ELR (cell line): ENCODE measurements at places on chromosomes 7 and 10.

DNA sequence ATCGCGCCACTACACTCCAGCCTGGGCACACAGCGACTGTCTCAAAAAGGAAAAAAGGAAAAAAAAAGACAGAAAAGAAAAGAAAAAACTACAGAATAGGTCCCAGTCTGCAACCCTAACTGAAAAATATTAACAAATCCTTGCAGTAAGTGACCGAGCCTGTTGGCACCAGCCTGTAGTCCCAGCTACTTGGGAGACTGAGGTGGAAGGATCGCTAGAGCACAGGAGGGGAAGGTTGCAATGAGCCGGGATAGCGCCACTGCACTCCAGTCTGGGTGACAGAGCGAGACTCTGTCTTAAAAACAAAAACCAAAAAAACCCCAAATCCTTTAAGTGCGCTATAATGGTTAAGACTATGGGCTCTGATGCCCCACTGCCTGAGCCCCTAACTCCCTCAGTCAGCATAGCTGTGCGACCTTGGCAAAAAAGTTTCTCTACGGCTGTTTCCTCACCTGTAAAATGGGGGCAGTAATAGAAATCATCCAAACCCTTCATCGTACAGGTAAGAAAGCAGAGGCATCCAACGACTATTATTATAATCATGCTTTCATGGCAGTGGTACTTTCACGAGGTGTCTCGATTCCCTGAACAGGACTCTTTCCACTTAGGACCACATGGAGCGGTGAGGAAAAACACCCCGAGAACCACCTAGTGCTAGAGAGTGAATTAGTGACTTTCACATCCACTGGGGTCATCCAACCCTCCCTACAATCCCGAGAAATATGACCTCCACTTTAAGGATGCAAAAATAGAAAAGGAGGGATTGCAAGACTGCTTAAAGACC lies 755 bp downstream of the TOMM7 start:
- peak; percentile 53 for DNase-seq

- DNase-seq, result peak; percentile 55
These were observed 123.1 kb upstream of the INHBA start for GRCh38 chr7:41825927-41826480.

- no peak for DNase-seq
These were observed 264.2 kb upstream of the SEMA3E start for GRCh38 chr7:83913174-83913573.

DNA sequence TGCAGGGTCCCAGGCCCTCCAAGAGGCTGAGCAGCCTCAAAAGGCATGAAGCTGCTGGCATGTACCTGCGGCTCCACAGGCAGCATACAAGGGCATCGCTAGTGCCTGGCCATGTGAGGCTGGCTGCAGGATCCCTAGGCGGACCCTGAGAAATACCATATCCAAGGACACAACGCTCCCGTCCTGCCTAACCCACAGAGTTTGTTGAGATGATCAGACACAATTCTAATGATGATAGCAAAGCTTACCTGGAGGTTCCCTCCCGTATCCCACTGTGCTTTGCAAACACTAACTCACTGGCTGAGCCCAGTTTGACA lies 17.3 kb downstream of the CLRN3 start:
- DNase-seq, result no peak

GRCh38 chr7:127844707-127845331 lies 186.4 kb downstream of the LRRC4 start:
- no peak for DNase-seq

DNA sequence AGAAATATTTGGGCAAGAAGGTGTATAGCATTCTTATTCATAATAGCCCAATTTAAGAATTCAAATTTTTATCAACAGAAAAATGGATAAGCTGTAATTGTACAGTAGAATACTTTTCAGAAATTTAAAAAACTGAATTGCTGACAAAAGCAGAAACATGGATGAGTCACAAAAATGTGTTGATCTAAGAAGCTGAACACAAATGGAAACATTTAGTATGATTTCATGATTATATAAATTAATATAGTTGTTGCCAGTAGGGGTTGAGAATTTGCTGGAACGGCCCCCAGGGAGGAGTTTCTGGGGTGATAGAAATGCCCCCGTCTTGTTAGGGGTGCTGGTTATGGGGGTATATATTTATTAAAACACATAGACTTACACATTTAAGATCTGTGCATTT lies 179.1 kb downstream of the KLF6 start:
- peak; percentile 15 for DNase-seq

GRCh38 chr7:95579318-95579717 lies 17.0 kb downstream of the PDK4 start:
- DNase-seq, result no peak

- DNase-seq, result no peak
These were observed 169.9 kb downstream of the PIP4K2A start for GRCh38 chr10:22544325-22545068.

DNA sequence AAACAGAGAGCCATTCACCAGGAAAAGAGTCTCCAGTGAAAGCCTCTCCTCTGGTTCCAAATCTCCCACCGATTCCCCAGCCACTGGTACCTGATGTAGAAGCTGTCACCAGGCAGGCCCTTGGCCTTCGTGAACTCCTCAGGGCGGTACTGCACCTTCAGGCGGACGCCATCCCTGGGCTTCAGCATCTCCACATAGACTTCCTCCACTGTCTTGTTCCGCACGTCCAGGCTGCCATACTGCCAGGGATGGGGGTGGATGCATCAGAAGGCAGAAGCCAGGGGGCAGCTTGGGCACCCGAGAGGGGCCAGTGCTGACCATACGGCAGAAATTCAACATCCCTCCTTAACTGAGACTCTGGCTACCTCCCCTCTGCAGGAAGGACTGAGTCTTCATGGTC lies 118.8 kb downstream of the DLG5 start:
- DNase-seq, result no peak

- DNase-seq, result no peak
These were observed 5.9 kb downstream of the EBF3 start for GRCh38 chr10:129958148-129958628.

DNA sequence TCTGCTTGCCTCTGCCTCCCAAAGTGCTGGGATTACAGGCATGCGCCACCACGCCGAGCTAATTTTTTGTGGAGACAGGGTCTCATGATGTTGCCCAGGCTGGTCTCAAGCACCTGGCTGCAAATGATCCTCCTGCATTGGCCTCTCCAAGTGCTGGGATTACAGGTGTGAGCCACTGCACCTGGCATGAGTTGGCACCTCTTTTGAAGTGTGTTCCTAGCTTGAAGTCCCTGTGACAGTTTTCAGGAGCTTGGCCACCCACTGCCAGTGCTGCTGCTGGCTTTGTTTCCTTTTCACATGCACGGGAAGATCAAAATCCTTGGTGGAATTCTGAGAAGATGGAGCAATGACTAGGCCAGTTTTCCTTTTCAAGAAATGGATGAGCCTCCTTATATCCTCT lies 126.3 kb downstream of the NRP1 start:
- DNase-seq, result no peak

GRCh38 chr10:99740933-99741559 lies 9.0 kb downstream of the CUTC start:
- DNase-seq, result no peak

DNA sequence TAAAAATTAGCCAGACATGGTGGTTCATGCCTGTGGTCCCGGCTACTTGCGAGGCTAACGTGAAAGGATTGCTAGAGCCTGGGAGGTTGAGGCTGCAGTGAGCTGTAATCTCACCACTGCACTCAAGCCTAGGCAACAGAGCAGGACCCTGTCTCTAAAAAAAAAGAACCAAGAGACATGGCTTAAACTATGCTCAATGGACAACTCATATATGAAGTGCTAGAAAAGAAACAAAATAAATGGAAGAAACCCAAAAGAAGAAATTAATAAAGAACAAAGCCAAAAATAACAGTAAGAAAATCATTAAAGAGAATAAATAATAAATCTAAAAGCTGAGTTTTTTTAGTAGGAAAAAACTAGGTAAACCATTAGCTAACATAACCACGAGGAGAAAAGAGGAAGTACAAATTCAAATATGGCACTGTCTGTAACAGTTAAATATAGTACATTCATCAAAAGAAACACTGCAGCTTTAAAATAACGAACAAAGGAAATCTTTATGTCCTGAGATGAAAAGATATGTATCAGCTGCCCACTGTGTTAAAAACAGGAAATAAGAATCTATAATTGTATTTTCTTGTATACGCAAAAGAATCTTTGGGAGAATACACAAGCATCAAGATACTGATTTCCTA lies 48.7 kb downstream of the UPF2 start:
- DNase-seq, result no peak

- no peak for DNase-seq
These were observed 56.0 kb downstream of the PTPRN2 start for GRCh38 chr7:158531661-158532060.

DNA sequence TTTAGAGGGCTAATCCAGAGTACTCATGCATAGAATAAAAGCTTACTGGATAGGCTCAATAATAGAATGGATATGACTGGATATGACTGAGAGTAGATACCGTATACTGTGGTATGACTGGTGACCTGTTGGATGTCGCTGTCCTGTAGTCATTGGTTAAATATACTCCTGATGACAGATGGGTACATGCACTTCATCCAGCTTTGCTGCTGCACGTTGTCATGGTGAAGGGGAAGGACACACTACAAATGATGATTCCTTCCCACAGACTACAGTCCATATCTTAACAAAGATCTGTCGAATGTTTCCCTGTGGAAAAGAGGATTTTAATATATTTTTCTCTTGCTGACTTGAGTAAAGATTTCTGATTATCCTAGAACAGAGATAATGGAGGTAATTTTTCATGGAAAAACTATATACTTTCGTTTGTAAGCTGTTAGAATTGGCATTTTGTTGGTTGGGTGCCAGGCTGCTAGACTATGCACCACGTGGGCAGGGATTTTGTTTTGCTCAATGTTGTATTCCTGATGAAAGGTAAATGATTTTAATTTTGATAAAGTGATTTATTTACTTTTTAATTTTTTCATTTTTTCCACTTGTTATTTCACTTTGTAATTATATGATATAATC lies 97.3 kb downstream of the PPP1R9A start:
- DNase-seq, result no peak

DNA sequence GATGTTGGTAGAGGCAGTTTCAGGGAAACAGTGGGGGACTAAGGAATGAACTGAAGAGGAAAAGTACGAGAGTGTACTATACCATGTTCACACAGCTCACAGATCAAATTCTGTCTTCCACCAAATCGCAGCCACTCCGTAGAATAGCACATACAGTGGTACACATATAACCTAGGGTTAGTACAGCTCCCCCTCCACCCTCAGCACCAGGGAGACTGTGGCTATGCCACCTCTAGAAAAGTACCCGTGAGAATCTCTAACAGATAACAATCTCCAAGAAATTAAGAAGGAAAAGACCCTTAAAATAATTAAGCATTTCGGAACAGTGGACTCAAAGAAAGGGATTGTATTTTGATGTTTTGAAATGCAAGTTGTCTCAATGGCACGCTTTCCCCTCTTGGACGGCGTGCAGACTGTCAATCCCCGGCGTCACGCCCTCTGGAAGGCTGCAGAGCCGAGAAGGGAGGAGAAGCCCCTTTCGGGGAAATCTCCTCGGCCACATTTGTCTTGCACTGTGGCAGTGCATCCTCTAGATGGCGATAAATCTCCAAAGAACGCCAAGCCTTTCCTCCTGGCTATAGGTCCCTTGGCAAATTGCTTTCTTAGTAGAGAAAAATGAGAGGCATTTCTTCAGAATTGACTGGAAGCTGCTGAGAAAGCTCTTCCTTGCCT lies 345.0 kb downstream of the REEP3 start:
- peak; percentile 66 for DNase-seq

DNA sequence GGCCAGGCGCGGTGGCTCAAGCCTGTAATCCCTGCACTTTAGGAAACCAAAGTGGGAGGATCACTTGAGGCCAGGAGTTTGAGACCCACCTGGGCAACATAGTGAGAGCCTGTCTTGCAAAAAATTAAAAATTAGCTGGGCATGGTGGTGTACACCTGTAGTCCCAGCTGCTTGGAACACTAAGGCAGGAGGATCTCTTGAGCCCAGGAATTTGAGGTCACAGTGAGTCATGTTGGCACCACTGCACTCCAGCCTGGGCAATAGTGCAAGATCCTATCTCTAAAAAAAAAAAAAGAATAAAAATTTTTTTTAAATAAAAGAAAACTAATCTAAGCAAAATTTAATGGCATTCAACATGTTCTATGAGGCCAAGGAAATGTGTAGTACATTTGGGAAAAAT lies 44.9 kb upstream of the UBN2 start:
- DNase-seq, result no peak

DNA sequence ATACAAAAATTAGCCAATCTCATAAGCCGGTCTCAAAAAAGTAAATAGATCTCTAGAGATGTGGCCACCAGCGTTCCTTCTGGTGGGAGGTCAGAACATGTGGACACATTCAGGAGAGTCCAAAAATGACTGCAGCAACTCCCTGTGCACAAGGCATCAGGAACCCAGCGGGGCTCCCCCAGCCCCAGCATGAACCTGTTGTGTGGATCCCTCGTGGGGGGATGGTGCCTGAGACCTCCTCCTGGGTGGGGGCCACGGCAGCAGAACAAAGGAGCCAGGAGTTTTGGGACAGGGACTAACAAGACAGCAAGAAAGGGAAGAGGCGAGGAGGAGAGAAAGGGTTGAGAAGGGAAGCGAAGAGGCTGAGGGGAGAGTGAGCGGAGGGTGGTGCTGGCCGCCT lies 121.8 kb downstream of the WDR37 start:
- no peak for DNase-seq

DNA sequence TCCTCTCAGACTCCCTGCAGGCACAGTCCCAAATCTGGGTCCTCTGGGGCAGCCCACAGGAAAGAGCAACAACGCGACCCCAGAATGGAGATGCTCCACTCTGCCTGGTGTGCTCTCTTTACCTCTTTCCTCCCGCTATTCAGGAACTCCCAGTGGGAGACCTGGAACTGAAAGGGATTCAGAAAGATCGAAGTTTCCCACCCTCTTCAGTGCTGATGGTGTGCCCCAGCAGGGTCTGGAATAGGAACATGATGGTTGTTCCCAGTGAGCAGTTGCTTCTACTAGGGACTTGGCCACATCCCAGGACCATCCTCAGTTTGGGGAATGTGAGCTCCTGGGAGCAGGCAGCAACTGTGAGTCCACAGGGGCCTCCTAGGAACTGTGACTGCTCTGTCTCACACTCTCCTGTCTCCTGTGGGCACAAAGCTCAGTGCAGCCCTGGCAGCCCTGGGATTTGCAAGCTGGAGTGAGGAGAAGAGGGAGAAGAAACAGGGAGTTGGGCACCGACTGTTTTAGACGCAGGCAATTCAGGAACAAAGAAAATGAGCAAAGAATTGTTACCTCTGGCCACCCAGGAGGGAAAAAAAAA lies 17.9 kb downstream of the OR6V1 start:
- no peak for DNase-seq

GRCh38 chr10:49398000-49398861 lies 2.3 kb upstream of the DRGX start:
- DNase-seq, result peak; percentile 38

GRCh38 chr7:105014693-105015389 lies 836 bp downstream of the KMT2E start:
- DNase-seq, result peak; percentile 69
